ENCODE measurements at places on chromosomes 6 and 20.

DNA sequence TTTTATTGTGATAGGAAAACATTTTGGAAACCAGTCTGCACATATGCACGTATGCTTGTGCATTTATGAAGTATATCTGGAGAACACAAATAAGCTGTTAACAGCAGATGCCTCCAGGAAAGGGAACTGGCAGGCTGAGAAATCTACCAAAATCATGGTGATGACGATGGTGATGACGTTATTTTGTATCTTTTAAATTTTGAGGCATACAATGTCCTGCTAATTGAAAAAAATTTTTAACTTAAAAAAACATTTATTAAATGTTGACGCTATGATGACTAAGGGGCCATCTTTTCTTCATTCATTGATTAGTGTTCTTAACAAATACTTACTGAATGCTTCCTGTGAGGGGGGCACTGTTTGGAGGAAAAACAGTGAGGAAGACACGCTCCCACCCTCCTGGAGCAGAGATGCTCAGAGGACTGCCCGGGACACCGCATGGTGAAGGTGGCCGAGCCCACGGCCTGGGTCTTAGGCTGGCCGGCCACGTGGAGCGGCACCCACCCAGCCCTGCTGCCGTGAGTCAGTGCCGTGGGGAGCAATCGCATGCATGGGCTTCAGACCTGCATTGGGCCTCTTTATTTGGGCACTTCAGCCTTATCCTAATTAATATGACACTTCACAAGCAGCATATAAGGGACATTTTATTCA, 15.9 kb upstream of the ENTPD6 start:
- DNase-seq = no peak

GRCh38 chr6:6856538-6857523, 250.9 kb upstream of the RREB1 start:
- peak; percentile 39 for DNase-seq

DNA sequence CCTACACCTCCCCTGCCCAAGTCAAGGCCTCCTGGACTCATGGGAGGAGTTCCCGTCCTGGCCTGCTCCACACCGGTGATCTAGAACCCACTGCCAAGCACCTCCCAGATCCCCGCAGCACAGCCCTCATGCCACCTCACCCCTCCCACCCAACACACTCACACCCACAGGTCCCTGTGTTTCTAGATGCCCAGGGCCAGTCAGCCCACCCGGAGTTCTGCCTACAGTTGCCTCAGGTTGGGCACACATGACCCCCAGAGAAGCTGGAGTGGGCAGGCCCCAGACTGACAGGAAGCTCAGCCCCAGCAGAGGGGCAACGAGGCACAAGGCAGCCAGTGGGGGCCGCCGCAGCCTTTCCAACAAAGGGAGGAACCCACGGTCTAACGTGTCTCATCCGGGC, 29.6 kb downstream of the RRBP1 start:
- no peak for DNase-seq

GRCh38 chr6:35543459-35544193, 30.9 kb upstream of the TULP1 start:
- no peak for DNase-seq

- no peak for DNase-seq
These were observed 17.9 kb upstream of the CNKSR3 start for GRCh38 chr6:154528310-154528915.

DNA sequence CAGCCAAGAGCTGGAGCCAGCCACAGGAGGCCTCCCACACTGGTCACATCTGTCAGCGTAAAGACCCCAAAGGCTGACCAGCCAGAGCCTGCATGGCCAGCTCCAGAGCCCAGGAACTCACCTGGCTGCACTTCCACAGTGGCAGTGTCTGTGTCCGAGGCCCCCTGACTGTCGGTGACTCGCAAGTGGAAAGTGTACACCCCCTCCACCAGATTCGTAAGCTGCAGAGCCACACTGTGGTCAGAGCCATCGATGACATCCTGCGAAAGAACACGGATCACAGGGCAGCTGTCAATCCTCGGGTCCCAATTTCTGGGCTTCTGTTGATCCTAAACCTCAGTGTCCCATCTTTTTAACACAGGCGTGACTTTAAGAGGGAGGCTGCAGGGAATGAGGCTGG, 69.3 kb downstream of the ALDH5A1 start:
- no peak for DNase-seq

DNA sequence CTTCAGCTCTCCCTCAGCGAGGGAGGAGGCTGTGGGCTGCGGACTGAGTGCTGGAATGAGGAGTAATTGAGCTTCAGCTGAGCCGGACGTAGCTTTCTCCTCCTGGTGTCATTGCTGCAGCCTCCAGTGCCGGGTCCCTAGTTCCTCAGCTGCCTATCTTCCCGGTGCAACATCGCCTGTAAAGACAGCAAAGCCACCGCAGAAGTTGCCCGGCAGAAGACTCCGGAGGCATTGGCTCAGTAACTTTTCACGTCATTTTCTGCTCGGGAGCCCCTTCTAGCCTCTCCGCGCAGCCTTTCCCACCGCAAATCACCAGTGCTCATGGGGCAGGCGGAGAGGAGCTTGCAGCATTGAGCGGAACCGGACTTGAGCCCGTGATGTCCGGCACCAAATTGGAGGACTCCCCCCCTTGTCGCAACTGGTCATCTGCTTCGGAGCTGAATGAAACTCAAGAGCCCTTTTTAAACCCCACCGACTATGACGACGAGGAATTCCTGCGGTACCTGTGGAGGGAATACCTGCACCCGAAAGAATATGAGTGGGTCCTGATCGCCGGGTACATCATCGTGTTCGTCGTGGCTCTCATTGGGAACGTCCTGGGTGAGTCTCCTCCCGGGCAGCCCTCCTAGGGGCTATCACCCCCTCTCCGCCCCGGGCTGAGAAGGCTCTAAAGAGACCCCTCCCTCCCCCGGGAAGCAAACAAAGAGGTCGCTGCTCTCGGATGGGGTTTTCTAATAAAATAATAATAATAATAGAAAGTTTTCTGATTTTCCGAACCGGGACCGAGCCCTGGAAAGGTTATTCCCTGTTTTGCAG, at the start of gene HCRTR2:
Gene HCRTR2 (plus strand): TSS at position 305 of the 816 bp plus-strand sequence. CDS start 73 bp downstream, at position 378.
- DNase-seq = peak; percentile 6

- no peak for DNase-seq
These were observed 176.0 kb downstream of the SASH1 start for GRCh38 chr6:148518511-148519156.

DNA sequence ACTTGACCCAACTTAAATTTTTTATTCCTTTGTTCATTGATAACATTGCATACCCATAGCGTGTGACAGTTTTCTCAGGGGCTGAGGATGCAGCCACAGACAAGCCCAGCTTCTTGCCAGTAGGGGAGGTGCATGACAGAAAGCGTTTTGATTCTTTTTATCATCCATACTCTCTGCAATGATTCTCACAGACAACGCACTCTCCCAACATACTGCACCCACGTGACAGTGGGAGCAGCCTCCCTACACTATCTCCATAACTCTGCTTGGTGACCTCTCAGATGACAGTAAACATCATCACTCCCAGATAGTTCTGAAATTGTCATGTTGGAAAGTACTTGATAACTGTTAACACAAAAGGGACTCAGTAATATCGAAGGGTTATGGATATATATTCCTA, 481.2 kb upstream of the AGPAT4 start:
- no peak for DNase-seq

- peak; percentile 48 for DNase-seq
These were observed 765 bp upstream of the GMDS start for GRCh38 chr6:2245877-2246863.
